ENCODE measurements at places on chromosomes 6 and 20.

- DNase-seq = no peak
Observed at GRCh38 chr20:33521461-33521860, 31.6 kb downstream of the CBFA2T2 start.

- no peak for DNase-seq
Observed at GRCh38 chr20:59726281-59726595, 121.9 kb downstream of the PHACTR3 start.

DNA sequence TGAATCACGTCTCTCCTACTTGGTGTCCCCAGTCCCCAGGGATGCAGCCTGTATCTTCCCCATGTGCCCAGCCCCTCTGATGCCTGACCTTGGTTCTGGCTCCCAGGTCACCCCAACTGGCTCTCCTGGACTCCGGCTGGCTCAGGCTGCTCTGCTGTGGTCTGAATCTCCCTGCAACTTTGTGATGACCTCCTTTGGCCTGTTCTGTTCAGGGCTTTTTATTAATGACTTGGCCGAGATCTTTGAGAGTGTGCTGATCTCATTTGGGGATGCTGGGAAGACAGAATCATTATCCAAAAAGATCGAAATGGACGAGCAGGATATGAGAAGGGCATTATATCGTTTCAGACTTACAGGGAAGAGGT lies 67.4 kb downstream of the IGF2R start:
- DNase-seq = no peak

- no peak for DNase-seq
Observed at GRCh38 chr6:3237761-3238662, 10.6 kb upstream of the TUBB2B start.

DNA sequence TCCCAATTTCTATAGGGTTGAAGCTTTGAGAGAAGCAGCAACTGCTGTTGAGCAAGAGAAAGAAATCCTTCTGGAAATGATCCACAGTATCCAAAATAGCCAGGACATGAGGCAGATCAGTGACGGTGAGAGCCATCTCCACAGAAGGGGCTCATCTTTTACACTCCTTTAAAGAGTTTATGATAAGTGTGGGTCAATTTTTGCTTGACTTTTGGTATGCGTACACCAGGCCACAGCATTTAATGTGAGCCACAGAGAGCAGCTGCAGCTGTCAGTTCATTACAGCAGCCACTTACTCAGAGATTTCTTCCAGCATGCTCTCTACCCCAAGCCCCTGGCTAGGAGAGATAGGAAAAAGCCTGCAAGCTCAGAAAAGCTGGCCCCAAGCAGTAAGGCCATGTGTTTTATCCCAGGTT lies 9.9 kb downstream of the BAG2 start:
- peak; percentile 62 for DNase-seq

- no peak for DNase-seq
Observed at GRCh38 chr6:23650676-23651075, 475.3 kb upstream of the NRSN1 start.

- DNase-seq = no peak
Observed at GRCh38 chr20:25160467-25160866, 35.0 kb upstream of the ENTPD6 start.

DNA sequence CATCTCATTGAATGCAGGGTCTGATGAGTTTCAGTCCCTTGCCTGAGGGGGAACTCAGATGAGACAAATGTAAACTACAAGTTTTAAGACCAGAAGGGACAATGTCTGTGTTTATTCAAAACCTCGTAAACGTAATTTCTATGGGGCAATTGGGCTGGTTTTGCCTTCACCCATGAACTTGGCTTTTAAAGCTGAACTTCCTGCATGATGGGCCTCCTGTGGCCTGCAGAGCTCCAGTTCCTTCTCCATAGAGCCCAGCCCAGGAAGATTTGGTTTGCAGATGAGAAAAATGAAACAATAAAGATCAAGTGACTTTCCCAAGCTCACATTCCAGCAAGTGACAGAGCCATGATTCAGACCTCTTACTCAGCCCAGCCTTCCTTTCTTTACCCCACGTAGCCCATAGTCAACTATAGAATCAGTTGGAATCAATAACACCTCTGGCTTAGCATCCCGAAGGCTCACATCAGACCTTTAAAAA lies 612.3 kb downstream of the UTRN start:
- DNase-seq = no peak

DNA sequence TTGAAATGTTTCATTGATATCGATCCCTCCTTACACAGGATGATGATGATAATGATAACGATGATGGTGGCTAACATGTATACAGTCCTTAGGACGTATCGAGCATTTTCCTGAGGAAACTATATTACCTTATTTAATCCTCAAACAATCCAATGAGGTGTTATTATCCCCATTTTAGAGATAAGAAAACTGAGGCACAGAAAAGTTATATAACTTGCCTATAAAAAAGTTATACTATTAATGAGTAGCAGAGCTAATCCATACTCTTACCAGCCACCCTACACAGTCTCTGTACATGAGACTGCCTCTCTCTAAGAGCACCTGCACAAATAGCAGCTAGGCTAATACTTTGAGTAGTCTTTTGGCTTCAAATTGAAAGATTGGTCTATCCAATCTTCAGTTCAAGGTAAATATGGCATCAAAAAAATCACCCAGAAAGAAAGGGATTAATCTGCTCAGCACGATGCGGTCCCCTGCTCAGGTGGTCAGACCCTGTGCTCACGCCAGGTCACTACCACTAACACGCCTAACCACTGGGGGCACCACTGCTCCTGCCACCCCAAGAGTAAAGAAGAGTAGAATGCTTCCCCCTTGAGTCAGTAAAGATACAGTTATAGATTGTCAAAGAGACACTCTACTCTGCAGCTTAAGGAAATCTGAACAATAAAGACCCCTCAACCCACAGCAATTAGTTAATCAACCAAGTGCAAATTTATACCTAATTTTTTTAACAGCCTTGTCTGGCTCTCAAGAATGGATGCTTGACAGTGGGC lies 15.0 kb downstream of the GABBR1 start:
- peak; percentile 44 for DNase-seq

- DNase-seq = no peak
Observed at GRCh38 chr20:14582855-14583254, 245.4 kb upstream of the FLRT3 start.

DNA sequence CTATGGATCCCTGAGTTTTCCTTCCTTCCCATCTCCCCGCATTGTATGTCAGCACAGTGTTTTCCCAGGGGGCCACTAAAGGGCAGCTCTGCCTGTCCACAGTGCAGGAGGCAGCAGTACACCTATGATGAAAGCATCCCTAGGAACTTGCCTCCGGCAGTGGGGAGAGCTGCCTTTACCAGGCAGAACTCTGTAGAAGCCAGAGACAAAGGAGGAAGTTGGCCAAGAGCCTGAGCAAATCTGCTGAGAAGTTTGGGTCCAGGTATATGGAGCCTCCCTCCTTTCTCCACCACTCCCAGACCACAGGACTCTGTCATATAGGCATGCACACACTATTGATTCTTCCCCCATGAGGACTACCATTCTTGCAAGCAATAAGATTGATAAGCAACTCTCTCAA lies 282.7 kb downstream of the TBC1D7 start:
- DNase-seq = peak; percentile 29

DNA sequence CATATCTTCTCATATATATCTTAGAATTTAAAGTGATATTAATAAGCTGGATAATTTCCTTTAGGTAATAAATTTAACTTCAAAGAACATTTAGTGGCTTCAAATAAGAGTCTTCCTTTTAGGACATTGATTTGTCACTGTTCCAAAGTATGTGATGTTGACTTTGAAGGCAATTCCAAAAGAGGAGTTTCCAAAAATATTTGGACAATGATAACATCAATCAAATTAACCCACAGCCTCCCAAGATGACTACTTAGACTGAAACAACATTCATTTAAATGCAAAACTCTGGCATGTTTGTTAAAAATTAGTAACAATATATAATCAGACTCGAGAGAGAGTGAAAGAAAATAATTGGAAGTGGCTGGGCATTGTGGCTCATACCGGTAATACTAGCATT lies 211.1 kb downstream of the OGFRL1 start:
- DNase-seq = no peak

DNA sequence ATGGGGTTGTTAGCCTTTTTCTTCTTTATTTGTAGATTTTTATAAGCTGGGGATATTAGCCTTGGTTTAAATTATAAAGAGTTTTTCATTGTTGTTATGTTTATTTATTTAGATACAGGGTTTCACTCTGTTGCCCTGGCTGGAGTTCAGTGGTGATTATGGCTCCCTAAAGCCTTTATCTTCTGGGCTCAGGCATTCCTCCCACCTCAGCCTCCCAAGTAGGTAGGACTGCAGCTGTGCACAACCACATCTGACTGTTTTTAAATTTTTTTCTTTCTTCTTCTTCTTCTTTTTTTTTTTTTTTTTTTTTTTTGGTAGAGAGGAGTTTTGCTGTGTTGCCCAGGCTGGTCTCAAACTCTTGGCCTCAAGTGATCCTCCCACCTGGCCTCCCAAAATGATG lies 80.9 kb downstream of the UBE3D start:
- peak; percentile 30 for DNase-seq

GRCh38 chr6:3363296-3364025 lies 93.4 kb downstream of the SLC22A23 start:
- no peak for DNase-seq

- DNase-seq = peak; percentile 13
Observed at GRCh38 chr6:341914-342831, 49.4 kb upstream of the IRF4 start.

DNA sequence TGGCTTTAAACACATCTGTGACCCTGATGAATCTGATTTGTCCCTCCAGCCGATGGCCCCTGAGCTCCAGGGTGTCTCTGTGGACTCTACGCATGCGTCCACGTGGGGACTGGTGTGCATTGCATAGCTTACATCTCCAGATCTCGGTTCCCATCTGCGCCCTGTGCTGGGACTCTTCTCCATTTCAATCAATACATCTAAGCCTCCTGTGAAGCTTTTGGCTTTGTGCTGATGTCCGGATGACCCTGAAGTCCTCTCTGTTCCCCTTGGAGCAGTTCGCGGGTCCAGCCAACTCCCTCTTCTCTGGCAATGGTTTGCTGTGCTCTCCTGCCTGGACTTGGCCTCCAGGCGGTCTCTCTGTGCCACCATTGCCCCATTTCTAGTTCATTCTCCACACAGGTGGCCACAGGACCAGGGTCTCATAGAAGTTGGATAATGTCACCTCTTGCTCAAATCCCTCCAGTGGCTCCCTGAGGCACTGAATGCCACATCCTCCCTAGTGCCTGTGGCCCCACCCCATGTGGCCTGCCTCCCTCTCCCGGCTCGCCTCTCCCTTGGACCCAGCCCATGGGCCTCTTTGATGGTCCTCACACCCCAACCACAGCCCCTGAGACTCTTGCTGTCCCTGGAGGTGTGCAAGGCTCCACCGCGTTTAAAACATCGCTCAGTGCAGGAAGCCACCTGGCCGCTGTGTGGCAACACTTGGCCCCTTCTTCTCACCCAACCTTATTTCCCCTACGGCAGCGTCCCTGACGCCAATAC lies 155.4 kb downstream of the SYCP2 start:
- no peak for DNase-seq

GRCh38 chr6:107819964-107820337 lies 4.2 kb downstream of the SCML4 start:
- no peak for DNase-seq

DNA sequence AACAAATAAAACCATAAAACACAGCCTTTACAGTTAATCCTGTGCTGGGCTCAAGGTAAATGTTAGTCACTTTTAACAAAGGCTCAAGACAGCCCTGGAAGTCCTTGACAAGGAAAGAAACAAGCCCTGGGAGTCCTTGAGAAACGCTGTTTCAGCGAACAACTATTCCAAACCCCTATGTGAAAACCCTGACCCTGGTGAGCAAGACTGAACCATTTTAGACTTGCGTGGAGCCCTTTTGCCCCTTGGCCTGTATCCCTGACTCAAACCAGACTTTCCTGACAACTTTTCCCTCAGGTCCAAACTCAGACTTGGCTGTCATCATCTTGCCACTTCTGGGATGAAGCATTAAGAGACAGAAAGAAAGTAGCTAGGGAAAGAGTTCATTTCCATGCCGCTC lies 180.4 kb downstream of the AIG1 start:
- DNase-seq = no peak

GRCh38 chr6:127266178-127266891 lies at the start of gene RNF146:
RNF146 (plus strand) TSS chr6:127266864; CDS start chr6:127280339, 13,475 bp downstream.
- peak; percentile 93 for DNase-seq

DNA sequence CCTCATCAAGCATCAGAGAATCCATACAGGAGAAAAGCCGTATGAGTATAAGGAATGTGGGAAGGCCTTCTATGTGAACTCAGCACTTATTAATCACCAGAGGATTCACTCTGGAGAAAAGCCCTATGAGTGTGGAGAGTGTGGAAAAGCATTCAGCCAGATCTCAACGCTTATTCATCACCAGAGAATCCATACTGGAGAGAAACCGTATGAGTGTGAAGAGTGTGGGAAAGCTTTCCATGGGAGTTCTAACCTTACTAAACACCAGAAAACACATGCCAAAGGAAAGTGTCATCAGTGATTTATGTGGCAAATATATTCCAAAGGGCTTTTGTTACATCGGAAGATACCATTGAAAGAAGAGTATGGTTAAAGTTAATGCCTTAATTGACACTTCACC lies 25.4 kb downstream of the ZKSCAN8 start:
- DNase-seq = no peak

DNA sequence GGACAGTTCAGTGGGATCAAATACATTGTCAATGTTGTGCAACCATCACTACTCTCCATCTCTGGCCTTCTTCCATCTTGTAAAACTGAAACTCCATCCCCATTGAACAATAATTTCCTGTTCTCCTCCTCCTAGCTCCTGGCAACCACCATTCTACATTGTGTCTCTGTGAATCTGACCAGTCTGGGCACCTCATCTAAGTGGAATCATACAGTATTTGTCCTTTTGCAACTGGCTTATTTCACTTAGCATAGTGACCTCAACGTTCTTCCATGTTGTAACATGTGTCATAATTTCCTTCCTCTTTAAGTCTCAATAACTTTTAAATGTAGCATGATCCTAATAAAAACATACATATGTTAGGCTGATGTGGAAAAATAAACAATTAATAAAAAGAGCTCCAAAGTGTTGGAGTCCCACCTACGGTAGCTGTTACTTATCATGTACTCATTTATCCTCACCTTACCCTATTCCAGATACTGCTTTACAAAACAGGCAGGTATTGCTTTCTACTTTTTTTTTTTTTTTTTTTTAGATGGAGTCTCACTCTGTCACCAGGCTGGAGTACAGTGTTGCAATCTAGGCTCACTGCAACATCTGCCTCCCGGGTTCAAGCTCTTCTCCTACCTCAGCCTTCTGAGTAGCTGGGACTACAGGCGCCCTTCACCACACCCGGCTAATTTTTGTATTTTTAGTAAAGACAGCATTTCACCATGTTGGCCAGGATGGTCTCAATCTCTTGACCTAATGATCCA lies 91.9 kb downstream of the TNFAIP3 start:
- peak; percentile 76 for DNase-seq

Data from hematopoietic multipotent progenitor cell treated with erythropoietin and hydrocortisone succinate and interleukin-3 and kit ligand, for 4 days (in vitro differentiated cells).